Kidney tubule cell (primary cell): ENCODE measurements at places on chromosomes 16 and 17.

DNA sequence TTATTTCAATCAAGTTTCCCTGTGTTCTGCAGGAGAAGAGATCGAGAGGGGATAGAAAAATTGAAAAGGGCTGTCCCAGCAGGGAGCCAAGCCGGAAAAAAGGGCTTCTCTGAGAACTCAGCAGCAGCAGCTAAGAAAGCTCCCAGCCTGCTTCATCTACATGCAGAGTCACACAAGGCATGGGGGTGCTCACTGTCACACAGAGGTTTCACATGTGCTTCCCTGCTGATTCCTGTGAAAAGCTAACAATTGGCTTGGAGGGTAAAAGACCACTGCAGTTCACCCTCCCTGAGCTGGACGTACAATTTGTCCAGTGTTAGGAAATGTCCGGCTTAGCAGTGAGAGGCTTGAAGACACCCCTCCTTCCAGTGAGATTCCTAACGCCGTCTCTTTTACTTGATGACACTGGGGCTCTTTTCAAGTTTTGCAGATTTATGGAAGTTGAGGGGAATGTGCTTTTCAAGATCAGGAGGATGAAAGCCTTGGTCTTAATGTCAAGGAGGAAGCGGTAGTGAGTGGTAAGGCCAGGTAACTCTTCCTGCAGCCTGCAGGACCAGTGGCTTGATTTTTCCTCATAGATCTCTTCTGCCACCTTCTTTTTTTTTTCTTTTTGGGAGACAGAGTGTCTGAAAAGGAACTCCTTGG is 85.6 kb downstream of the WNT3 start:
- DNase-seq = no peak

GRCh38 chr16:30139583-30140481 is 16.8 kb upstream of the MAPK3 start:
- DNase-seq = no peak

GRCh38 chr17:10249271-10250010 is 51.0 kb upstream of the GAS7 start:
- DNase-seq = no peak

DNA sequence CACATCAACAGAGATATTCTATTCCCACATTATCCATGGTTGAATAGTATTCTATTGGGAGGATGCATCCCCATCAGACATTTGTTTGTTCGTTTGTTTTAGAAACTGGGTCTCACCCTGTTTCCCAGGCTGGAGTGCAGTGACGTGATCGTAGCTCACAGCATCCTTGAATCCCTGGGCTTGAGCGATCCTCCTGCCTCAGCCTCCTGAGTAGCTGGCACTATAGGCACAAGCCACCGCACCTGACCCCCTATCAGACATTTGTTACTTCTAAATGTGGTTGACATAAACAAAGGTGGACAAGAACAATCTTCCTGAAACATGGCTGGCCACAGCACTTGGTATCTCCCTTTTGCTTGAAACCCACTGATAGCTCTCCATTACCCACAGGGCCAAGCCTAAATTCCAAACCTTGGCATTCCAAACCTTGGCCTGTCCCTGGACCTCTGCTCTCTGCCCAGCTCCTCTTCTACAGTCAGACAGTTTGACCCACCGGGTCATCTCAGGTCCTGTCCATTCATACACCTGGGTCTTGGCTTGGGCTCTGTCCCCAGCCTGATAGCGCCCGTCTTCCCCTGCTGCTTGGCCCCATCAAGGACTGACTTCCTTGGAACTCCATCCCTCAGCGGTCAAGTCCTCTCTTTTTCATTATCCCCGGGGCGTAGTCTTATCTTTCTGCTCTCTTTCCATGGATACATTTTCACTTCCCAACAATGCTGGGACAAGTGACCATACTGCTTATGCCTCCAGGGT is 1.5 kb upstream of the PRR29 start:
- DNase-seq = no peak

DNA sequence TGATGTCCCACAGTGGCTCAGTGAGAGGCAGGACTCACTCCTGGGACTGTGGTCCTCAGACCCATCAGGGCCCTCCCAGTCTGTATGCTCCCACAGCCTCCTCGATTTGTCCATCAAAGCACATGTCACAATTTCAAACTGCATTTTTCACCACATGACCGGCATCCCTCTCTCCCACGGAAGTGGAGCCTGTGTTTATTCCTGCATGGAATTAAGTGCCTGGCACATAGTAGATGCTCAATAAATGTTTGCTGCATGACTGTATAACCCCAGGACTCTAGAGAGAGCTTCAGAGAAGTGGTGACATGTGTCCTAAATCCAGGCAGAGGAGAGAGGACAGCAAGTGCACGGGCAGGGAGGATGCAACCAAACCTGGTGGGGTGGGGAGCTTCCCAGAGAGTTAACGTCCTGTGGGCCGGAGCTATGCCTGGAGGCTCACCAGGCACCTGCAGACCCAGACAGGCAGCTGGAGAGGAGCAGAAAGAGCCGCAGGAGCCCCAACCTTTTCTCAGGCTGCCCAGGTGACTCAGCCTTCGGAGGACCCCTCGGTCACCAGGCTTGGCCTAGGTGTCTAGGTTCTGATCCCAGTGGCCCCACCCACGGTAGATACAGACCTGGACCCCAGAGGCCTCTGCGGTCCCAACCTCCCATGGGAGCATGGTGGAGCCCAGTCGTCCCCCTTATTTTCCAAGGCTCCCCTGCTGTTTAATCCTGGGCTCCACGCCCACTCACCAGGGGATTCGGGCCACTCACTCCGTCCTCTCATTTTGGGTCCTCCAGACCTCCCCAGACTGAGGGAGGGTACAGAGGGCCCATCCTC is 5.8 kb downstream of the CDH5 start:
- DNase-seq = no peak

- DNase-seq = no peak
These were observed 21.0 kb downstream of the C16orf90 start for GRCh38 chr16:3474136-3474779.

- no peak for DNase-seq
These were observed 15.7 kb downstream of the RAPGEFL1 start for GRCh38 chr17:40192961-40193360.

GRCh38 chr16:11783319-11784037 is 13.6 kb downstream of the ZC3H7A start:
- DNase-seq = peak; percentile 66

DNA sequence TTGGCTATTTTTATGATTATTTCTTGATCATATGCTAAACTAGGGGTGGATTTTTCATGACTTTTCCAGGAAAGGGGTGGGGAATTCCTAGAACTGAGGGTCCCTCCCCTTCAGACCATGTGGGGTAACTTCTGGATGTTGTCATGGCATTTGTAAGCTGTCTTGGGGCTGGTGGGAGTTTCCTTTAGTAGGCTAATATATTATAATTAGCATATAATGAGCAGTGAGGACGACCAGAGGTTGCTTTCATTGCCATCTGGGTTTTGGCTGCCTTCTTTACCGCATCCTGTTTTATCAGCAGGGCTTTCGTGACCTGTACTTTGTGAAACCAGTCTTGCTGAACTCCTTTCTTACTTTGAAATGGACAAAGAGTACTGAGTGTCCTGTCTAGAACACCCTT is 40.4 kb upstream of the ABCA5 start:
- no peak for DNase-seq

- DNase-seq = no peak
These were observed 40.8 kb downstream of the CYB5B start for GRCh38 chr16:69465083-69465721.

GRCh38 chr16:19138601-19139000 is 24.8 kb downstream of the ITPRIPL2 start:
- no peak for DNase-seq

DNA sequence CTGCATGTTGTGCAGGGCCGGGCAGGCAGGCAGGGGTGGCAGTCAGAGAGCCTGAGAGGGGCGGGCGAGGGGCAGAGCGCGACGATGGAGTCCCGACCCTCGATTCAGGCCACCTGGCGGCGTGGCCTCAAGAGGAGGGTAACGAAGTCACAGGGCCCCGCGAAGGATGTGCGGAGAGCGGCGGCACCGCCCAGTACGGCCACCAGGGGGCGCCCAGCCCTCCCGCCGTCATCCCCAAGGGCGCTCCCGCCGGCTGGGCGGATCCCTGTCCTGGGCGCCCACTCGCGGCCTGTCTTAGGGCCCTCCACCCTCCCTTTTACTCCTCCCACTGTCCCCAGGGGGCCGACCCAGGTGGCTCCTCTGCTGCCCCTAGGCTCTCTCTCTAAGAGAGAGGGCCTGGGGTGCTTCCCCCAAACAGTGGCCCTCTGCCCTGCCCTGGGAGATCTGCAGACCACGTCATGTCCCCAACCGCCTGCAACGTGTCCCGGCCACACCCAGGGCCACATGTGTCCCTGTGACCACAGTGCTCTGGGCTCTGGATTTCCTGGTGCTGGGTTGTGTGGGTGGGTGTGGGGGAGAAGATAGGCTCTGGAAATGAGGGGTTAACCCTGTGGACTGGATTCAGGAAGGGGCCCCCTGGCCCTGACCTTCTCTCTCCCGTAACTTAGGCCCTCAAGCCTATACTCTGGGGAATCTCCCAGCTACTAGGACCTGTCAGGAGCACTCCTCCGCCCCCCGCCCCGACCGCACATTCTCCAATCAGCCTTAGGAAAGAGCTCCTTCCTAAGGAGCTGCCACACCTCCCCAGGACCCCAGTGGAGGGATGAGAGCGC is 5.9 kb downstream of the DPEP2 start:
- peak; percentile 73 for DNase-seq

- no peak for DNase-seq
These were observed 10.6 kb downstream of the RMI2 start for GRCh38 chr16:11355862-11356261.

DNA sequence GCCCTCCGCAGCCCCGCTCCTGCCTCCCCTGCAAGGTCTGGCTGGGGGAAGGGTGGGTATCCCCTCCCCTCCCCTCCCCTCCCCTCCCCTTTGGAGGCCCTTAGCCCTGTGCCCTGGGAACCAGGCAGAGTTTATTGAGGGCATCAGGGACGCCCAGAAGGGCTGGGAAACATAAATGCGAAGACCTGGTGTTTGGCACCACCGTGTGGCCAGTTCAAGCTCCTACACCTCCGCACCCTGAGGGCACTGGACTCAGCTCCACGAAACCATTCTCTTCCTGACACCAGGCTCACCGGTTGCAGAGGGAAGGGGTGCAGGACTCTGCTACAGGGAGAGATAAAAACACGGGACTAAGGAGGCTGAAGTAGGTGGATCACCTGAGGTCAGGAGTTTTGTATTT is 1.0 kb upstream of the AIPL1 start:
- peak; percentile 72 for DNase-seq

DNA sequence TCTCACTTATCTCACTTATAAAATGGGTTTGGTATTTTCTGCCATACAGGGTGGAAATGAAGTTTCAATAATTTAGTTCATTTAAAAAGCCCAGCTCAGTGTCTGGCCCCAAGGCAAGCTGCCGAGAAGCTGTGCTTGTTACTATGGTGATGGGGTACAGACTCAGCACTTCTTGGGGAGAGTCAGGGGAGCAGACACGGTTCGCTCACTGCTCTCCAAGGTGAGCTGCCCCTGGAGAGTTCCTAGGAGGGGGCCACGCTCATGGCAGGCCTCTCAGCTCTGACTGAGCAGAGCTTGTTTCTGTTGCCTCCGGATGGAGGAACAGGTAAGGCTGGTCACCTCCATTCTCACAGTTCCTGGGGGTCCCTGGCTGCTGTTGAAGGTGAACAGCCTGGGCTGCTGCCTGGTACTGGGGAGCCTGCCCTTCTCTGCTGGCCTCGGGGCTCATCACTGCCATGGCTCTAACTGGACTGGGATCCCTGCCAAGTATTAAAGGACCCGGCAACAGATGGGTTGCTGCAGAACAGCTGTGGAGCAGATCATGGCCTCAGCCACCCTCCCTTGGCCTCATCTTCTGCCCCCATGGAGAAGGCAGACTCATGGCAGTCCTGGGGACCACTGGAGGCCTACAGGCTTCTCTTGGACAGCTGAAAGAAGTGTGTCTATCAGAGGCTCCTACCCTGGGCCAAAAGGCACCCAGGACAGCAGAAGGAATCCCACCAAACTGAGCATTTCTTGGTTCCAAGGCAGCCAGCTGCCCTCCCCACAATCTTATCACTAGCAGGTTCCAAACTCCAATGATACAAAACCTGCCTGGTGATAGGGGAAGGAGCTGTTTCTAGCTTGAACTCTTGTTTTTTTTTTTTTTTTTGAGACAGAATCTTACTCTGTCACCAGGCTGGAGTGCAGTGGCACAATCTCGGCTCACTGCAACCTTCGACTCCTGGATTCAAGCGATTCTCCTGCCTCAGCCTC is 25.9 kb upstream of the SPATA32 start:
- DNase-seq = no peak

DNA sequence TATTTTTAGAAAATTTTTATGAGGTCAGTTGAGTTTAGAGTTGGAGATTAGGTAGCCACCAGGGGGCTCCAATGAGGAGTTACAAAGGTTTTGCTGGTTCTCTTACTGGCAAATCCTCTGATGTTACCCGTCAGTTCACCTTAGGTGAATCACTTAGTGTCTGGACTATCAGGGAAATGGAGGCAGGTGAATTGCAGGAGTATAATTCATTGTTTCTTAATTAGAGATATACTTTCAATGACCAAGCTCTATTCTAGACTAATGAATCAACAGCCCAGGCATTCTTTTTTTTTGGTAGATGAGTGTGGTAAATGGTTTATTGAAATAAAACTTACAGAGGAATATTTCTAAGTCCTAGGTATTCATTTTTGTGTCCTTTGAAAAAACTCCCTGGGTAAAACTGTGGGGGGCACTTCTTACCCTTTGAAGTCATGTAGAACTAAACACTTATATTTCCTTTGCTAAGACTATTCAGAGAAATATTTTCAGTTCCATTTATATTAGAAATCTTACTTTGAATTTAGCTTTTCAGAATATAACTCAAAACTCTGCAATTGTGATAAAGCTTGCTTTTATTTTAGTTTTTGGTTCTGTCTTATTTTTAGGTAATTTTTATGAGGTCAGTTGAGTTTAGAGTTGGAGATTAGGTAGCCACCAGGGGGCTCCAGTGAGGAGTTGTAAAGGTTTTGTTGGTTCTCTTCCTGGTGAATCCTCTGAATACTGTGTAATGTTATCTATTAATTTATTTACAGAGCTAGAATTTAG is 17.7 kb downstream of the PSMD11 start:
- DNase-seq = peak; percentile 64

DNA sequence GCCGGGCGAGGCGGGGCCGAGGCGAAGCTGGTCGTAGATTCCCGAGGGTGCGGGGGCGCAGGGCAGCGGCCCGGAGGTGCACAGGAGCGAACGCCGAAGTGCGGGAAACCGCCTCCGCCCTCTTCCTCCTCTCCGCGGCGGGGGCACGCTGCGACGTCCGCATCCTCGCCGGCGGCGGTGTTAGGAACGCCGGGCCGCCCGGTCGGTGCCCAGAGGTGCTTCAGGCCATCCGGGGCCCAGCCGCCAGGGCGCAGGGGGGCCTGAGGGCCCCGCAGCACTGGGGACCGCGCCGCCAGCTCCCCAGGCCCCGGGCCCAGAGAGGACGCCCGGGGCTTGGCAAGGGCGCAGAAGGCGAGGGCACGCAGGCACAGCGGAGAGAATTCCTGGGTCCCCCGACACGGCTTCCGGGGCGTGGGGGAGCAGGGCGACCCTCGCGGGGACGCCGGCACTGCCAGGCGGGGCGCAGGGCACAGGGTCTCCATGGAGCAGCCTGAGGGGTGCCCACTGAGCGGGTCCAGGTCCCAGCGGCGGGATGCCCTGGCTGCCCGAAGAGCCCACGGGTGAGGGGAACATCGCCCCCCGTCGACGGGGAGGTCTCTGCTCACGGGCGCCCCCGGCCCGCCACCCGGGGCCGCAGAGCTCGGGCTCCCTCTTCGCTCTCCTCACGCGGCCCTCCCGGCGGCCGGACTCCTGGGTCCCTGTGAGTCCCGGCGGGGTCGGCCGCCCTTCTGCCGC is 576 bp downstream of the EPOP start:
- DNase-seq = peak; percentile 16
